ENCODE measurements at places on chromosomes 16 and 17.

- DNase-seq: peak; percentile 59
Observed at GRCh38 chr17:27381007-27381501, 75.2 kb upstream of the KSR1 start.

DNA sequence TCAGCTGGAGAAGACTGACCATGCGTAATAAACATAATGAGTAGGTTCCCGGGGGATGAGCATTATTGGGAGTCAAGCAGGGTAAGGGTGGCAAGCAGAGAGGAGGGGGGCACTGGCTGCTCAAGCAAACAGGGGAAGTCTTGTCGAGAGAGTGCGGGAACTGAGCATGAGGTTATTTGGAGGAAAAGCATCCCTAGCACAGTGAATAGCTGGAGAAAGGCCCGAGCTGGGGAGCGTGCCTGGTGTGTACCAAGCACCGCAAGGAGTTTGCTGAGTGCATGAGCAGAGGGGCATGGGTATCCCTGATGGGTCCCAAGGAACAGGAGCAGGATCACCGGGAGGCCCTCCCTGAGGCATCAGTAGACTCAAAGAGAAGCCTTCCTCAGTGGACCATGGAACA lies 17.2 kb downstream of the CYTH1 start:
- DNase-seq: no peak

GRCh38 chr17:37699285-37699973 lies 45.4 kb downstream of the HNF1B start:
- no peak for DNase-seq

DNA sequence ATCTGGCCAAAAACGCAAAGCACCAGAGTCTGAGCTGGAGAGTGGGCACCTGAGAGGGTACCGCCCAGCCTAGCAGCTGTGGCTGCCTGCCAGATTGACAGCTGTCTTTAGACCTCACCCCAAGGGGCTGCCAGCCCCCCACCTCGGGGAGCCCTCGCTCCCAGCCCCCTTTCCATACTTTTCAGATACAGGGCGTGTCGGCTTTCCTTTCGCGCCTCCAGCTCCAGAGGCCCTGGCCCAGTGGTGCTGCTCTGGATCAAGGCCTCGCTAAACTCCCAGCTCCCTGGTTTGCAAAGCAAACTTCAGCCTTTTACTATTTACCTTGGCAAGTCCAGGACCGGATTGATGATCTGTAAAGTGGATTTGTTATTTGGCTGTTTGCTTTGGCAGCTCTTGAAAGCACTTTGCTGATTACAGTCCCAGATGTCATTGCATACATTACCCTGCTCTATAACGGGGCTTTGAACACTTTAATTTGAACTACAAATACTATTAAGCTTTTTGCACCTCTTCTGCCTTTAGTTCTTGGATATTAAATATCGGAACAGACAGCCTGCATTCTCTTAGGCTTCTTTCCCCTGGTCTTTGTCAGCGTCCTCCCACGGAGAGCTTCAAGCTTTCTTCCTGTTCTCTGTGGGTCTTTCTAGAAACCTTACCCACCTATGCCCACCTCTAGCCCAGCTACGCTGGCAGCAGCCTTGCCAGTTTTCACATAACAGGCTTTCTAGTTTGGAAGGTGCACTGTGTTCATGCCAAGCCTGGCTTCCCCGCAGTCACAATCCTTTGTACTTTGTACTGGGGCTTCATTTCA lies 63.6 kb upstream of the TBX2 start:
- no peak for DNase-seq

GRCh38 chr16:68064791-68065365 lies 20.3 kb upstream of the NFATC3 start:
- no peak for DNase-seq

DNA sequence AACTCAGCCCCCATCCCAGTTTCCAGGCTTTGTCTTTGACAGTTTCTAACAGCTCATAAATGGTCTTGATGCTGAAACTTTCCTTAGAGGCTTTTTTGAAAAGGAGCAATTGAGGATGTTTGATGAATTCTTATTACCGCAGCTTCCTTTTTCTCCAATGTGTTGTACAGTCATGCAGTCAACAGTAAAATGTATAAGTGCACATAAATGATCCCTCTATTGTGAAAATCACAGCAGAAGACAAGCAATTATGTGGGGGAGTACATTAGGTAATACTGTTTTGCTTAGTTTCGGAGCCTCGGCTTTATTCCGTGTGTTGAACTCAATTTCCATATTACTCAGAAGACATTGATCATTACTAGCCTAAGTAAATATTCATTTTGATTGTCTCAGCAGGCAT lies 673.7 kb downstream of the CDH8 start:
- no peak for DNase-seq

- peak; percentile 35 for DNase-seq
Observed at GRCh38 chr17:4420692-4421131, 13.0 kb upstream of the SPNS3 start.

- no peak for DNase-seq
Observed at GRCh38 chr16:88338896-88339295, 43.9 kb upstream of the ZNF469 start.

DNA sequence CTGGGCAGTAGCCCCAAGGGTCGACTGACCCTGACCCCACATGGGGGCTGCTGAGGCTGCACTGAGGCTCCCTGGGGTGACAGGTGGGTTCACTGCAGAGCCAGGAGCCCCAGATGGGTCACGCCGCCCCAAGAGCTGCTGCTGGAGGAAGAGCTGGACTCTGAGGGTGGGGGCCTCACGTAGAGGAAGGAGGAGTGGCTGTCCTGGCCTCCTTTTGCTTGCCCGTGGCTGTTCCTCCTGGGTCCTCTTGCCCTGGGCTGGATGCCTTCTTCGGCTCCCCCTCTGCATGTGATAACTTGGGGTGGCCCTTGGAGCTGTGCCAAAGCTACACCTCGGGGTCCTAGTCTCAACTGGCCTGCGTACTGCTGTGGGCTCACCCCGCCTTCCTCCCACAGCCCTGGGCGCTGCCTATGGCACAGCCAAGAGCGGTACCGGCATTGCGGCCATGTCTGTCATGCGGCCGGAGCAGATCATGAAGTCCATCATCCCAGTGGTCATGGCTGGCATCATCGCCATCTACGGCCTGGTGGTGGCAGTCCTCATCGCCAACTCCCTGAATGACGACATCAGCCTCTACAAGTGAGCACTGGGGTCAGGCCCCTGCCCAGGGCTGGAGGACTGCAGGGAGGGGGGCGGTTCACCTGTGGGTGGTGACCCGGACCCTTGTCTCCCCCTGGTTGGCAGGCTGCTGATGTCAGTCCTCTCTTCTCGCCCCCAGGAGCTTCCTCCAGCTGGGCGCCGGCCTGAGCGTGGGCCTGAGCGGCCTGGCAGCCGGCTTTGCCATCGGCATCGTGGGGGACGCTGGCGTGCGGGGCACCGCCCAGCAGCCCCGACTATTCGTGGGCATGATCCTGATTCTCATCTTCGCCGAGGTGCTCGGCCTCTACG lies 1.1 kb upstream of the AMDHD2 start:
- DNase-seq: no peak

GRCh38 chr17:74192950-74193781 lies 10.3 kb upstream of the RPL38 start:
- no peak for DNase-seq

DNA sequence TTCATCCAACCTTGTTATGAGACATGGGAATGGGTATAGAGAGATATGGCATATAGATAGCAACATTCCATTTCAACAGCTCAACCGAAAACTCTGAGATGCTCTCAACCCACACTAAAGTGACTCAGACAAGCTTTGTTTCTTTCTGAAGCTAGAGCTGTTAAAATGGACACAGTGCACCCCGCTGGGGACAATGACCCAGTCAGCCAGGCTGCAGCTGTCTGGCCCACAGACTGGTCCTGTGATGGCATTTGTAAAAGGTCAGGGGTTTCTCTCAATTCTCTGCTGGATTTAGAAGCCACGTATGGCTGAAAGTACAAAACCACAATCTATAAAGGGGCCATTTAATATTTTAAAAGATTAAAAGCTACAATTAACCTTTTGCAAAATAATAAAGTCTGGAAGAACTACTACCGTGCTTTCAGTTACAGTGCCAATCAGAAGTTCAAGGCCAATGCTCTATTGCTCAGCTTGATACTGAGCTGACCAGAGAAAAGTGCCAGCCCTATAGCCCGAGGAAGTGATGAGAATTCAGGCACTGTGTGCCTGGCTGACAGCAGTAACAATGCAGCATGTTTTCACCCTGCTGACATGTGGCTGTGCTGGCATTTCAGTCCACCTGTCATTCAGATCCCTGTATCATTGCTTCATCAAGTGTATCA lies 60.2 kb downstream of the TEX2 start:
- no peak for DNase-seq

DNA sequence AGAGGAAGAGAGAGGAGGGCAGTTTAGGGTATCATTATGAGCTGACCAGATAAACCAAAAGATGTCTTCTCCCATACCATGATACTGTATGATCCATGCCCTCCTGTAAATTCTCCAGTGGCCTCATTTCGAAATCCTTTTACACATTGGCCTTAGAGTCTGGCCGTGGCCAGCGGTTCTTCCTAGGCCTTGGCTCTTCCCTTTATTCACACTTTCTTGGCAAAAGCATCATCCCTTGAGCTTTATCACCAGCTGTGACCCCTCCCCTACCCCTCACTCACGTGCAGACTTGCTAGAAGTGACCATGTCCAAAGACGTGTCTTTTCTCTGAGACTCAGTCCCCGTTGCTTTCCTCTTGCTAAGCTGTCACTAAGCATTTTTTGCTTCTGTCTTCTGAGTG lies 22.8 kb downstream of the KATNIP start:
- DNase-seq: no peak

DNA sequence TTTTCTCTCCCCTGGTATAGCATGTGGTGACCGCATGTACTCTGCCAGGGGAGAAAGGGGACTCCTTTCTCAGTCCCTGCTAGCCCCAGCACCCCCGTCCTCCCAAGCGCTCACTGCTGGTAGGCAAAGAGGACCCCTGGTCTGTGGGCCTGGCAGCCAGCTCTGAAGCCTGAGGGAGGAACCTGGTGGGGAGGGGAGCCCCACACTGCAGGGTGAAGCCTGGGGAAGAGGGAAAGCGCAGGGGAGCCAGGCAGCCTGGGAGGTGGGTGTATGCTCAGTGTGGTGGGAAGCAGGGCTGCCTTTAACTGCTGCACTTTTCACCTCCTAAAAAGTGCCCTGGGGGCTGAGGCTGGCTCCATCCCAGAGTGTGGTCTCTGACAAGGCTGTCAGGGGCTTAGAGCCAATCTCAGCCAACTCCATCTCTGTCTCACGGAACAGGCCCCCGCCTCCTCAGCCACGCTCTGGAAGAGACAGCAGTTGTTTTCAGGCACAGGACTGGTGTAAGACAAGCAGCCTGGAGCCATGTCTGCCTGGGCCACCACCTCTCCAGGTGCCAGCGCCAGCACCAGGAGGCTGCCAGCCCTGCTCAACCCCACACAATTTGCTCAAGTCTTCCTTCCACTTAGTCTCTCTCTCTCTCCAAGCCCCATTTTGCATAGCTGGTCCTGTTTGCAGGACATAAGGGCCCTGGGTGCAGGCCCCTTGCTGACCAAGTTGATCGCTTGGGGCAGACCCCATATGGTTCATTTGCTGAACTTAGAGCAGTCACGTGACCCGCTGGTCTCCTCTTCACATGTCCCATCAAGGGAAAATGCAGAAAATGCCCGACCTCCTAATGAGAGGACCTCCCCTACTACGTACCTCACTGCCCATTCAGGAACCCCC lies 14.7 kb upstream of the TBX2 start:
- no peak for DNase-seq

GRCh38 chr17:178292-179065 lies 3.0 kb downstream of the DOC2B start:
- no peak for DNase-seq

DNA sequence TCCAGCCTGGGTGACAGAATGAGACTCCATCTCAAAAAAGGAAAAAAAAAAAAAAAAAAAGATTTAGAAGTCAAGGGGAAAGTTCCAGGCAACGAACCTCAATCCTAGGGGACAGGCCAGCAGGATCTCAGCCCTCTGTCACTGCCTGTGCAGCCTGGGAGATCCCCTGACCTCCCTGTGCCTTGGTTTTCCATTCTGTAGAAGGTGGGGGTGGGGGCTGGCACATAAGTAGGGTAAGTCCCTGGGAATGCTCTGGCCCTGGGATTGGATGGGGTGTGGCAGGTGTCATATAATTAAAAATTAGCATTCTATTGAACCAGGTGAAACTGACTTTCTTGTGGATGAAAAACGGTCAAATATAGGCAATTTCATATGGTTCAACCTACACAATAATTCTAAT lies 90.5 kb downstream of the C16orf78 start:
- no peak for DNase-seq

DNA sequence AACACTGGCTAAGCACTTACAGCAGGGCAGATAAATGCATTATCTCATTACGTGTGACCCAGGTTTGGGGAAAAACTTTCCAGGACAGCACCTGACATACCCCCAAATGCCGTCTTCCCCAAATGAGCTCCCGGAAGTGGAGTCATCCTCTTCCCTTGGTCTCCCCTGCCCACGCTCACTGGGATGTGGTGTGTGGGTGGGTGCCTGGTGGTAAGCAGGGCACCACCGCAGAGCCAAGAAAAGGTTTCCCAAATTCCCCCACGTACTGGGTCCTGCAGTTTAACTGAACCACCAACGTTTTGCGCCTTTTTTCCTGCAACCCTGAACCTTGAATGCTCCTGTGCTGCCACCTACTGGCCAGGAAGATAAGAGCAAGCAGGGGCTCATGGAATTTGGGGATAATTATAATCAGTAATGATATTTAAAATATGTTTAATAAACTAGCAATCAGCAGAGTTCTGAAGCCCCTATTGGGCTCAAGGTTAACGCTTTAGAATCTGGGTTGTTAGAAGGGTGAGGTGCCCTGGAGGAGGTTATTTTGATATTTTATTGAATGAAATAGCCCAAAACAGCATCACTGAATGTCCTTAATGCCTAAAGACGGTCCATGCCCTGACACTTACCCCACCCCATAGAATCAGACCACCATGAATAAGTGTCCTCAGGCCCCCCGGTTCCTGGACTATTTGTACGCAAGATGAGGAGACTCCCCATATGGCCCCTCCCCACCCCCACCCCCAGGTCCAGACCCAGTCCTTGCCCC lies 8.0 kb downstream of the SPPL2C start:
- peak; percentile 62 for DNase-seq
